NT2/D1 (cell line): ENCODE measurements at places on chromosomes 5 and 9.
A peak's percentile ranks its signal among the peaks of the same experiment; 100 is the strongest.

DNA sequence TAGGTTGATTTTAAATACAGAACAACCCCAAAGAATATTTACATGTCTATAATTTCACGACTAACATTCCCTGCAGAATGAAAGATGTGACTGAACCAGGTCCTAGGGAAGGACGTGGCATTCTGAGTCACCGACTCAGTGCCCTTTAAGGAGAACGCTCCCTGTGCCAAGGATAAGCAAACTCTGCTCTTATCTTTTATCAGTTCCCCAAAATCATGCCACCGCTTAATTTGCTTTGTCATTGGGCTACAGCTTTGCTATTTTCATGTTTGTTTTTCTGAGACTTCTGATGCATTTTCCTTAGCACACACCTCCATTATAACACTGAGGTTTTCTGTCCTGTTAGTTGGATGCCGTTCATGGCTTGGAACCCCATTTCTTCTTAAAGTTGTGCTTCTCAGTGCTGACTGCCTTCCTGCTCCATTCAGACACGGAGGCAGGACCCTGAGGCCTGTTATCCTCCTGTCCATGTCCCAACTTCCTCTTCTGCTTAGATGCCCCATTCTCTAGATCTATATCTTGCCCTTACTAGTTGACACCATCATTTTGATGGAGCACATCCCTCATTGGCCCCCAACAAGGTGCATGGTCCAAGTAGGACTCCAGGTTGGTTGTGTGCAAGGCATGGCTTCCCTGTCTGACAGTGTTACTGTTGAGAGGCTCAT lies 11.2 kb upstream of the SEMA4D start:
- DNase-seq = no peak

- DNase-seq = no peak
These were observed 1.6 kb downstream of the HINT1 start for GRCh38 chr5:131163276-131164119.

- DNase-seq = peak; percentile 43
These were observed 37.4 kb downstream of the P4HA2 start for GRCh38 chr5:132190161-132190817.

- no peak for DNase-seq
These were observed 139.6 kb upstream of the RASA1 start for GRCh38 chr5:87127956-87128687.

GRCh38 chr5:131265311-131265803 lies 1.5 kb downstream of the CDC42SE2 start:
- DNase-seq = no peak

DNA sequence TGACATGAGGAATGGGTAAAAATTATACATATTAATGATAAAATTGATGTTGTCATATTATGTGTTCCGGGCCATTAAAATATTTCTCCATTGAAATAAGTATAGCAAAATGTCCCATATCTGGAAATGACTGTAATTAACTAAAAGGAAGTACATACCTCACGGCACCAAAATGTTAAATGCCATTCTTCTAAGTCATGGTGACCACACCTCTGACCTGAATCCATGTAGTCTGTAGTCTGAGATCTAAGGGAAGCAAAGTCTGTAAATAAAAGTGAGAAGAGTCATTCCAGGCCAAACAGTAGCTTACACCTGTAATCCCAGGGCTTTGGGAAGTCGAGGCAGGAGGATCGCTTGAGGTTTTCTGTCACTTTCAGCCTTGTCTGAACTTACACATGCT lies 8.7 kb upstream of the GDA start:
- no peak for DNase-seq

GRCh38 chr5:68007451-68007850 lies 208.1 kb upstream of the PIK3R1 start:
- DNase-seq = no peak

GRCh38 chr5:89628876-89629635 lies 746.1 kb upstream of the MEF2C start:
- no peak for DNase-seq

DNA sequence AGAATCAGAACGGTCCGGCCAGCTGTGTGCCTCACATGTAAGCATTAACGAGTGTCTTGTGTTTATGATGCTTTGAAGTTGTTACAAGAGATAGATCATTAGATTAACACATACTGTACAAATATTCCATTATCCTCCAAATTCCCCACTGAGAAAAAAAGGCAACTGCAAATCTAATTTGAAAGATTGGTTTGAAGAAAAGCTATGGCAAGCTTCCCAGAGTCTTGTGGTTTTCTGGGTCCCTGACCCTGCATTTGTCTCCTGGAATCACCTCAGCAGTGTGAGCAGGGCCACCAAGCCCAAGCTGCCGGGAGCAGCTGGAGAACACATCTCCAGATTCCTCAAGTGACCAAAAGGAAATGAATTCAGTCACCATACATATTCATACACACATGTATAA lies 36.9 kb upstream of the ADAMTS16 start:
- no peak for DNase-seq
